ENCODE measurements at places on chromosomes 2 and 18.

DNA sequence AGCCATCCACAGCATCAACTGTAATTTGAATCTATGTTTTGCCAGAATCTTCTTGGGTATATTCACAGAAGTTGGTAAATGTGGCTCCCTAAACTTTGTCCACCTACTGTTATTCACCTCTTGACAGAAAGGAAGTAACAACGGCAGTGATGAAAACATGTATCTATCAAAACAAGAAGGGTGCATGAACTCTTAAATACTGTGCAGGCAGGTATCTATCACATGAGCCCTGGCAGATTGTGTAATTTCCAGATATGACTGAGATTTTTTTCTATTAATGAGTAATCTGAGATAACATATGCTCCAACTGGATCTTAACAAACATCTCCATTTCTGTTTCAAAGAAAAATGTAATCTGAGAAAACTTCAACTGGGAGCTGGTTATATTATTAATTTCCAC, 36.6 kb downstream of the SFT2D3 start:
- DNase-seq = no peak

- DNase-seq = no peak
These were observed 997 bp downstream of the BOK start for GRCh38 chr2:241559323-241560161.

DNA sequence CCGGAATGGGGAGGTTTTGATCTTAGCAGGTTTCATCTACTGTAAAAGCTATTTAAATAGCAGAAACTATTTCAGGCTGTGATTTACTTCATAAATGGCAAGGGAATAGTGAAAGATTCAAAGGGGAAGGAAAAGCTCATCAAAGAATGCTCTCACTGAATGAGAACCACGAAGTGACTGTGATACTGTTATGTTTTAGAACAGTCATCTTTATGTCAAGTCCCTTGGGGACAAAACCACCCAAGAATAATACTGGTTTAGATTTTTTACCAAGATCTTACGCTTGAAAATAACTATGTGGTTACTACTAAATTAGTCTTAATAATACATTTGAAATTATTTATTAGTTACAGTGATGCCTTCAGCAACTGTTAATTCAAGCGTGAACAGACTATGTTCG, 28.1 kb downstream of the FARSB start:
- DNase-seq = no peak

DNA sequence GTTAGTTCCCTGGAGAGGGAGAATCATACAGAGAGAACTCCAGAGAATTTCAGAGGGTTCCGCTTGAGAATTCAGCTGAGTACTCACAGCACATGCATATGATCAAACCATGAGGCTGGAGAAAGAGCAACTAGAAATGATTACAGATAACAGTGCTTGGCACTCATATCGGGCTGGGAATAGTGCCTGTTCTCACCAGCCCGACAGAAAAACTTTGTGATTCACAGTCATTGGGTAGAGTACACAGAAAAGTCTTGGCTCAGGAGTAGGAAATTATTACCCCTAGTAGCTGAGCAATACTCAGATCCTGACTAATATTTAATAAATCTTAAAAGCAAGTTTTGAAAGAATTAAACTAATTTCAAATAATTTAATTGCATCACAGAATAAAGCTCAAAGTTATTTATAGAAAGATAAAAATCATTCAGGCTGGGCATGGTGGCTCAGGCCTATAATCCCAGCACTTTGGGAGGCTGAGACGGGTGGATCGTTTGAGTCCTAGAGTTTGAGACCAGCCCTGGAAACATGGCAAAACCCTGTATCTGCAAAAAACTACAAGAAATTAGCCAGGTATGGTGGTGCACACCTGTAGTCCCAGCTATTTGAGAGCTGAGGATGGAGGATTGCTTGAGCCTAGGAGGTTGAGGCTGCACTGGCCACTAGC, 6.8 kb downstream of the WDPCP start:
- DNase-seq = no peak

DNA sequence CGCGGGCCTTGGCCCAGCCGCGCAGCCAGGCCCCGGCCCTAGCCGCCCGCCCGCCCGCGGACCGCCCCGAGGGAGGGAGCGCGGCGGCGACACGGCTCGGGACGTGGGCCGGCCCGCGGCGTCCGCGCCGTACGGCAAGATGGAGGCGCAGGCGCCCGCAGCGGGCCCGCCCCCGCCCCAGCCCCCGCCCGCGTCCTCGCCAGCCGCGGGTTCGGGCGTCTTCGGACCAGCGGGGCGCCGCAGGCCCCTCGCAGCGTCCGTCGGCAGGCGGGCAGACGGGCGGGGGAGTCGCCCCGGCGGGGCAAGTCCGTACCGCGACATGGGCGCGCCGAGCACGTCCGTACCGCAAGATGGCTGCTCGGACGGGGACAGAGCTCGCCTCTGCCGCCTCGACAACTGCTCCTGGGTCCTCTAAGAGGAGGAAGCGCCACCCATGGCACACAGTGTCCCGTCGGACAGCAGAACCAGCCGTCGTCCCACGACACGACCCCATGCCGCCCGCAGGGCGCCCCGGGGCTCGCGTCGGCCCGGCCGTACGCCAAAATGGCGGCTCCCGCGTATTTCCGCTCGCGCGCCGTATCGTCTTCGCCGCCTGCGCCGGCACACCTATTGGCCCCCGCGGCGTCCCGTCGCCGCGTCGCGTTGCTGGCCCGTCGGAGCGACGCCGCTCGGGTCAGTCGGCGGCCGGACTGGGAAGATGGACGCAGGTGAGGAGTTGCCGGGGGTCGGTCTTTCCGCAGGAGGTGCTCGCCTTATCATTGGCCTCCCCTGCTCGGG, at the start of the genes ATG4B and THAP4:
ATG4B (plus strand) TSS at position 676 of the 777 bp plus-strand sequence; CDS start at position 698, 22 bp downstream.
THAP4 (minus strand) TSS at position 141 of the 777 bp plus-strand sequence. CDS start 141 bp downstream, outside the sequence.
- peak; percentile 85 for DNase-seq

- DNase-seq = no peak
These were observed 41.4 kb downstream of the THUMPD2 start for GRCh38 chr2:39737661-39738060.

DNA sequence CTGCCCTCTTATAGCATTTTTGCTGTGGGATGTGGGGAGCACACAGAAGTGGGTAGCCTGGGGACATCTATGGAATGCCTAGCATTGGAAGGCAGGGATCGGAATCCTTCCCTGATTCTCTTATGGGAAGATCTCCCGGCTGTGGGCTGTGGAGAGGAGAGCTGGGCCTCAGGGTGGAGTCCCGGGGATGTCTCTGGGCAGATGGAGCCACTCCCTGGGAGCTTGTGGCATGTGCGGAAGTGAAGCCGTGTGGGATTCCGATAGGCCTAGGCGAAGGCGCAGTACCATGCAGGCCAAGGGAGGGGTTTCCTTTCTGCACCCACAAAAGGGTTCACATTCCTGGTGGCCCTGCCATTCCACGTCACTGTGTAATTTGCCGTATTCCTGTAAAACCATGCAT, 87.9 kb downstream of the GLI2 start:
- DNase-seq = no peak

DNA sequence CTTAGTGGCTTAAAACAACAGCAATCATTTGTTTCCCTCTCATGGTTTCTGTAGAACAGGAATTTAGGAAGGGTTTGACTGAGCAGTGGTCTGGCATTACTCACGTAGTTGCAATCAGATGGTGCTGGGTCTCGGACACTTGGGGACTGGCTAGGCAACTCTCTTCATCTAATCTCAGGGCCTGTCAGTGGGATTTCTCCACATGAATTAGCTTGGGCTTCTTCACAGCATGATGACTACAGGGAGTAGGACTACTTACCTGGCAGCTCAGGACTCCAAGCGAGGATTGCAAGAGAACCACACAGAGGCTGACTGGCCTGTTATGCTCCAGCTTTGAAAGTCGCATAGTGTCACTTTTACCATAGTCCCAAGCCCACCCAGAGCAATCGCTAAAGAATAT, 125.1 kb downstream of the TTC27 start:
- DNase-seq = no peak

DNA sequence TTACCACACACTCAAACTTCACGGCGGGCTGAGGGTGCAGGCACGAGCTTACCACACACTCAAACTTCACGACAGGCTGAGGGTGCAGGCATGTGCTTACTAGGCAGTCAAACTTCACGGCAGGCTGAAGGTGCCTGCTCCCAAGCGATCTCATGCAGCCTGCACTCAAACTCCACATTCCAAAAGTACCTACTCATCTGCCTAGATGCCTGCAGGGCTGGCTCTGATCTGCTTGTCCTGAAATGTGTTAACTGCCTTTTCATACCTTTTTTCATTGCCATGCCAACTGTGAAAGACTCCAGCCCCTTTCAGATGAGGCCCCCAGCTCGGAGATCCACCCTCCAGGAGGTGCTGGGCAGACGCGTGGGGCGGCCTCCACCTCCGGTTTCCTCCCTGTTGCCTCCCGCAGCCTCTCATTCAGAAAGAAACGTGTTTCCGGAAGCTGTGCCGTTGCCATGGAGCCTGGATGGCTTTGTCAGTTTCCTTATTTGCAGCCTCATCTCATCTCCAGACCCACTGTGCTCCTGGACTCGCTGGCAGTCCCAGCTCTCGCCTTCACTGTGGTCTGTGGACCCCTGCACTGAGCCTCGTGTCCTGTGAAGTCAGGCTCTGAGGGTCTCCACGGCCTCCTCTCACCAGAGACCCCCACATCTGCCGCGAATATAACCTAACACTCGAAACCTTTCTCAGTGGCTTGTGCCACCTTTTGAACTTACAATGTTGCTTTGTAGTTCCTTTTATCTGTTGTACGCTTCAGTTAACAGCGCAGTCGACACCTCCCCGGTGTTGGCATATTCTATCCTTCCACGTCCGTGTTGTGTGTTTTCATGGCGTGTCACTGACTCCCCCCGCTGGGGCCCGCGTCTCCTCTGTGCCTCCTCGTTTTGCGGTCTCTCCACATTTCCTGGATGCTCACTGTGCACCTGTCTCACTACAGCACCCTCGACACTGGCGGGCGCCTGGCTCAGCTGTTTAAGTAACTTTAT, 106.1 kb upstream of the ALKAL2 start:
- DNase-seq = no peak

- peak; percentile 3 for DNase-seq
These were observed 303.0 kb downstream of the ICOS start for GRCh38 chr2:204239411-204240165.

DNA sequence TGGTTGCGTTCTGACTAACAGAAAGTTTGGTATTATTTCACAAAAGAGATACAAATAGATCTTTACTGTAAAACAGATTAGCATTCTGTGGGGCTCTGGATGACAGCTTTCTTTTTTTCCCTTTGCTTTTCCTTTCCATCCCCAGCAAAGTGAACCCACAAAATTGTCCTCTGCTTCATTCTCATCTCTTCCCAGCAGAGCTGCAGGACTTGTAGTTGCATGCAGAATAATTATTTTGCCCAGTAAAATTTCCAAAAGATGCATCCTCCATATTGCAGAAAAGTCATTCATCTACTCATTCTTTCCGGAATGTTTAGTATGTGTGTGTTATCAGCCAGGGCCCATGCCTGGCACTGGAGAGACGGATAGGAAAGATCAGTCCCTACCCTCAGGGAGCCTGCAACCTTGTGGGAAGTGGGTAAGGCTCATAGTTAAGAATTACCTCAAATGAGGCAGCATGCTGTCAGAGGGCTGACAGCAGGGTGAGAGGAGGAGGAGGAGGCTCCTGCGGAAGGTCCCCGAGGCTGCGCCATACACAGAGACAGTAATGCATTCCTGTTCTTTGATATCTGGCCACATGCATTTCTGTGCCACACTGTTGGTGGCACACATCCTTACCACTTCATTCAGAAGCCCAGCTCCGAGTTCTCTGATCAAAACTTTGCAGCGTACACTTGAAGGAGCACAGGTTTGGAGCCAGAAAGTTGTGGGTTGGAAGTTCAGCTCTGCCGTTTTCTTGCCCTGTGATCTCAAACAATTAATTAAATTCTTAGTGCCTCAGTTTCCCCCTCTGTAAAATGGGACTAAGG, 225.4 kb downstream of the MYCN start:
- no peak for DNase-seq

GRCh38 chr2:186205254-186205911, 280.7 kb upstream of the ZC3H15 start:
- DNase-seq = no peak

- DNase-seq = peak; percentile 67
These were observed 32.5 kb upstream of the REG3G start for GRCh38 chr2:78992807-78993517.

DNA sequence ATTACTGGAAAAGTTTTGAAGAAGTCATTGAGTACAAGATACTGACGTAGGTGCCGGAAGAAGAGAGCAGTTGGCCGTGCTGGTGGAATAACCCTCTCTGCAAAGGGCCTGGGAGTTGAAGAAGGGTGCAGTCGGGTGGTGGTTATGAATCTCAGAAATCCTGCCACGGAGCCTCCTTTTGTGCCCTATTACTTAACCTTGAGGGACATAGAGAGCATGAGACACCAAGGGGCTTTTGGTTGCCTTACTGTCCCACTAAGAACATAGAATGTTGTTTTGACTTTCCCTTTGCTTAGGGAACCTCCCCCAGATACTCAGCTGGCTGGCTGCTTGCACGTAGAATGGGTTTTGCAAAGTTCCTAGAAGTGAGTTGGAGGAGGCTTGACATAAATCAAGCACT, 1.3 kb upstream of the CD28 start:
- DNase-seq = no peak

DNA sequence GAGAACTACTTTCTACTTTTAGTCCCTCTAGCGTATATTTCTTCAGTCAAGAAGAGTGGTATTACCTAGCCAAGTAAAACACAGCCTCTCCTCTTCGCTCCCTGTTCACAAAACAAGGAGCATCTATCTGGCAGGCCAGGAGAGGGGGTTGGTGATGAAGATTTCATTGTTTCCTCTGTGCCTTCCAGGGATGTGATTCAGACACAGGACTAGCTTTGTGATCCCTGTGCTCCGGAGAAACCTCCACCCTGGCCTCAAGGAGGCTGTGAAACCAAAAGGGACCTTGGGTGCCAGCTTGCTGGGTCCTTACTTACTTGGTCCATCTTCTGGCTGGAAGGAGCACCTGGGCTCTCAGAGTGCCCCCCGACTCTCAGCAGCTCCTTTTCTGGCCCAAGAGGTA, 5.7 kb downstream of the RHOB start:
- no peak for DNase-seq

DNA sequence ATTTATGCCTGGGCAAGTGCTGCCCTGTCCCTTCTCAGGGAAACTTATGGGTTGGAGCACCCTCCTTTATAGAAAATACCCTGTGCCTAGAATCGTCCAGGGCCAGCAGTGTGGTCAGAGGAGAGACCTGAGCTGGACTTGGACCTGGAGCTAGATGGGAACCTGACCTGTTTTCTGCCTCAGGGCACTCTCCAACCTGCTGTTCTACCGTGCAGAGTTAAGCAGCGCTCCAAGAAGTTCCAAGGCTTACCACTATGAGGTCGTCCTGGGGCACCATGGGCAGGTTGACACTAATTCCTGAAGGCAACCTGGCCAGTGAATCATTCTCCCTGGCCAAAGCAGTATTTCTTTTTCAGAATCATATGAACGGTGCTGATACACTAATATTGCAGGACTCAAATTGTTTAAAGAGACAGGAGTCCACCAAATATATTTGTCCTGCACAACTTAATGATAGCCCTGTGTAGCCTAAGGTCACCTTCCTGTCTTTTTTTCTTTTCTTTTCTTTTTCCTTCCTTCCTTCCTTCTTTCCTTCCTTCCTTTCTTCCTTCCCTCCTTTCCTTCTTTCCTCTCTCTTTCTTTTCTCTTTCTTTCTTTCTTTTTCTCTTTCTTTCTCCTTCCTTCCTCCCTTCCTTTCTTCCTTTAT, 455.4 kb upstream of the HNMT start:
- no peak for DNase-seq
